BJ (cell line): ENCODE measurements at places on chromosomes 2 and 18.

- no peak for DNase-seq
Measured at GRCh38 chr2:204860274-204860673, 315.0 kb downstream of the PARD3B start.

- DNase-seq, result no peak
Measured at GRCh38 chr2:161223139-161223732, 63.0 kb downstream of the TANK start.

DNA sequence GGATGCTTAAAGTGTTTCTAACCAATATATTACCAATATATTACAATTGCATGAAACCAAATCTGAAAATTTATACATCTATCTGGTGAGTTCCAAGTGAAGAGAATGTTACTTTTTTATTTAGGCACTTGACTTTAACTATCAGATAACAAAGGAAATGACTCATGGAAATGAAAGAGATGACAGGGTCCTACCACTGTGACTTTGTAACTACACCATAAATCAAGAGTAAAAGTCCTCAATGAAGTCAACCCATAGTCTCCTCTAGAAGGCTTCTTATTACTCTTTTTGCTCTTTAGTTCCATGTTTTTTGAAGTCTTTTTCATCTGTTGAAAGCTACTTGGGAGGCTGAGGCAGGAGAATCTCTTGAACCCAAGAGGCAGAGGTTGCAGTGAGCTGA is 545.0 kb upstream of the PIK3C3 start:
- DNase-seq, result no peak

DNA sequence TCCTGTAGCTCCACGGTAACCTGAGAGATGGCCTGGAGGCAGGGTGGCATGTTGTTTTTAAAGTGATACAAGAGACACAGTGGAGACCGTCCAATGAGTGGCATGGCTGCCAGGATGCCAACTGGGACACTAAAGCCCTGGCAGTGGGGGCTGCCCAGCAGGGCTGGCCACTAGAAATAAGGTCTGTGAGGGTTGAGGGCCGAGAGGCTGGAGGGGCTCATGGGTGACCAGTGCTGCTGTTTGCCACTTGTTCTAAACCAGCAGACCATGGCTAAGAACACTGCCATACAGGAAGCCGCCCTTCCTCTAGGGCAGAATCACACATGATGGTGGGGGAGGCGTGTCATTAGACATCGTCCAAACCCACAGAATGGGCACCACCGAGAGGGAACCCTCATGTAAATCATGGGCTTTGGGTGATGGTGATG is 71.9 kb downstream of the ALPK2 start:
- no peak for DNase-seq

DNA sequence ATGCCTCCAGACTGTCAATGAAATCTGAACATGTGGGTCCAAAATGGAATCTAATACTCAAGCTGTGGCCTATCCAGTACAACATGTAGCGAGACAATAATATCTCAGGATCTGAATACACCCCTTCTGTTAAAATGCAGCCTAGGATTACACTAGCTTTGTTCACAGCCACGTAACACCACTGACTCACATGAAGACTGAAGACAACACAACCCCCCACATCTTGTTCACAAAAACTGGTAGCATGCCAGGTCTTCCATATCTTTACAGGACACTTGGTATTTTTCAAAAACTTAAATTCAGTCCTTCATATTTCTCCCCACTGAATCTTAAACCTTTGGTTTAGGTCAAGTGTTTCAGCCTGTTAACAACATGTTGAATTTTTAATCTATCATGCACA is 84.2 kb downstream of the SLC8A1 start:
- no peak for DNase-seq

- DNase-seq, result no peak
Measured at GRCh38 chr2:182207049-182207746, 219.6 kb downstream of the PDE1A start.

DNA sequence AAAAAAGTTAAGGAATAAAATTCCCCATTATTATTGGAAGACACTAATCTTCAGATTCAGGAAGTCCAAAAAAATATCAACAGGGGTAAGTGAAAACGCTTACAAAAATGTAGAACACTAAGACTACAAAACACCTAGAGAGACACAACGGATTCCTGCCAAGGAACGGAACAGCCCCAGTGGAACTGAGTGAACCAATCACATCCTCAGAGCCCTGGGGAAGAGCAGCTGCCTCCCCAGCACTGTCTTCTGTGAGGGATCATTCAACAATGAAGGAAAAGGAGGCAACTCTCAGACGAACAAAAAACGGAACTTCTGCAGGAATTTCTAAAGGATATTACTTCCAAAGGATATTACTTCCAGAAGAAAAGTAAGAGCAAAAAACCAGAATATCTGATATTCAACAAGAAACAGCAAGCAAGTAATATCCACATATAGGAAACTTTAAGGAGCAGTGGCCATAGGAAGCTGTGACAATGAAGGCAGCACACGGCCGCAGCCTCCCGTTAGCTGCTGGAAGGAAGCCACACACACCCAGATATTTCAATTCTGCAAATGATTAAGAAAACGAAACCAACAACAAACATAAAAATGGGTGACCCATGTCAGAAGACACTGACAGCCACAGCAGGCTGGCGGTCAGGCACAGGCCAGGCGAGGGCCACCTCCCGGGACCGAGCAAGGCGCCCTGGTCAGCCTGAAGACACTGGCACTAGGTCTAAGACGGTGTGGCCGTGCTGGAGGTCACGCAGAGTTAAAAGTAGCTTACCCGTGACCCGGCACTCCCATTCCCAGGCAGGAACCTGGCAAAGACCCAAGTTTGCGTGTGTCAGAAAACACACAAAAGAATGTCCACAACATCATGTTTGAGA is 81.8 kb downstream of the HDAC4 start:
- no peak for DNase-seq

- peak; percentile 86 for DNase-seq
Measured at GRCh38 chr2:26274058-26274613, 29.4 kb downstream of the HADHB start.

DNA sequence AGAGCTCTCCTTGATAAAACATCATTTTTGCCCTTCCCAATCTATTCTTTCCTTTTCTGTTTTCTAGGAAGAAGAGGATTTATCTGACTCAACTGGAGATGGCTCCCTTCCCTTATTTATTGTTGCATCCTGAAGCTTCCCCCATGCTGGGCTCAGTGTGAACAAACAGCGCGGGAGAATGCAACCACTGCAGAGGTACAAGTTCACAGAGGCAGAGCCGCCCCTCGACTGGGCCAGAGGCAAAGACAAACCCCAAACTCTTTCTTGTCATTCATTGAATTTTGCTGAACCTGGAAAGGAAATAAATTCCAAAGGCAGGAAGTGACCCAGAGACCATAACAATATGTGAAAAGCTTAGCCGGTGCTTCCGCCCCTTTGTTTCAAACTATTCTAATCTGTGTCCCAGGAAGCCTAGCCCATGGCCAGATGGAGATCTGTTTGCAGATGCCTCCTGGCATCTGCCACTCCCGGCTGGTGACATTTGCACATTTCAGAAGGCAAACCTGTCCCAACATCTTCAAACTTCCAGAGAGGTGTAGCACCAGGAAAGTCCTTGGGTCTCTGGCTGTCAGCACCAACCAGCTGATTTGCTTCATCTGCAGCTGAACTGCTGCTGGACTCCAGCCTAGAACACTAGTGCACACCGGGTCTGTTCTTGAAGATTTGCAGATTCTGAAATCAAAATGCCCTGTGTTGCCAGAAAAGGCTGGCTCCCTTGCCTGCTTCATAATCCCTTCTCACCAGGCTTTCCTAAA is 79.4 kb upstream of the MAP4K3 start:
- no peak for DNase-seq

- DNase-seq, result no peak
Measured at GRCh38 chr2:8633186-8633734, 48.6 kb upstream of the ID2 start.

DNA sequence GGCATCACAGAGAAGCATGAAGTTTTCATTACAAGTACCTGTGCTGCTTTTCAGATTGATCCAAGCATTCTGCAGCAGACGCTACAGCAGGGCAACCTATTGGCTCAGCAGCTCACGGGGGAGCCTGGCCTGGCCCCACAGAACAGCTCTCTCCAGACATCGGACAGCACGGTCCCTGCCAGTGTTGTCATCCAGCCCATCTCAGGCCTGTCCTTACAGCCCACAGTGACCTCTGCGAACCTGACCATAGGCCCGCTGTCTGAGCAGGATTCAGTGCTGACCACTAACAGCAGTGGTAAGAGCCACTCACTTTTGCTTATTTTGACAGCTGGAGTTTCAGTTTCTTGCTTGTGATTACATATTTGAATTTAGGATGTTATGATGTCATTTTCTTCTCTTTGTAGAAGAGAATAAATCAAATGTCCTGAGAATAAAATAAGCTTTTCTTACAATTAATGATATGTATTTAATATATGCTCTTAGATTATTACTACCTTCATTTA is 104.9 kb downstream of the ZNF236 start:
- DNase-seq, result no peak

DNA sequence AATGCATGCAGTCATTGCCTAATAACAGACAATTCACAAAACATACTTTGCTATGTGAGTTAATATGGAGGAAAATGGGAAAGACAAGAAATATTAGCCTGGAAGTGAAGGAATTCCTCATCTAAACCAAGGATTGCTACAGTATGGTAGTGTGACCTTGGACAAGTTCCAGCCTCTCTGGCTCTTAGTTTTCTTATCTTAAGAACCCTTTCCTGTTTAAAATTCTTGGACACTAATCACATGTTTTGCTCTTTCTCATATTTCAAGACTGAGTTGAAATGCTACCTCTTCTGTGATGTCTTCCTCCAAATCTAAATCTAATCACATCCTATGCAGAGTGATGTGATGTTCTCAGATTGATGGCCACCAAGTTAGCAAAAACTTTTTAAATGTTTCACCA is 20.8 kb upstream of the ADAM23 start:
- no peak for DNase-seq

DNA sequence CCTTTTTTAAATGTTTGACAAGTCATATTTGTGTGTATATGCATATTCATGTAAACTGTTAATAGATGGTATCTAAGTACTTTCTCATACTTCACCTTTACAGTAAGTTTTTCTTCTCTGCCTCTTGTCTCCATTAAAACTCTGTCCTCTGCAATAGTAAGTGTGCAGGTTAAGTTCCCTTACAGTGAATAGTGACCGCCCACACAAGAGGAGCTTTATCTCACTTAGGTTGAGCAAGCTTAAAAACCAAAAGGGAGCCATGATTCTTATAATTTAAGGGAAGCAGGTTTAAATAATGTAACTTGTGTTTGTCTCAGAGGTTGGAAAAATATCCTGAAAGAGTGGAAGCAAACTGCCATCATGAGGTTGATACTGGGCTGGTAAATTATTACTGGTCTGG is 61.3 kb downstream of the MRPS9 start:
- no peak for DNase-seq

- no peak for DNase-seq
Measured at GRCh38 chr18:73975266-73975665, 172.4 kb downstream of the FBXO15 start.

GRCh38 chr2:99256677-99257076 is 1.2 kb upstream of the LYG2 start:
- no peak for DNase-seq

DNA sequence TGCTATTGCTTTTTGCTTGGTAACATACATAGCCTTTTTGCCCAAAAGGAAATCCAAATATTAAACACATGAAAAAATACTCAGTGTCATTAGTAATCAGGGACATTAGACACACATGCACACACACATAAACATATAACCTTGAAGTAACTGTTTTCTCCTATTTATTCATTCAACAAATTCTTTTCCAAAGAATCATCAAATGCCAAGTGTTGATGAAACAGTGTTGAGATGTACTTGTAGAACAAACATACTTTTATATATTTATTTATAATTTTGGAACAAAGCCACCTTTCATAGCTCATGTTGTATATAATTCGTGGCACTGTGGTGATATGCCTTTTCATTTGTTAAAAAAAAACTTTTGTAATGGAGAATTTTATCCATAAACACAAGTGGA is 81.0 kb downstream of the APLF start:
- DNase-seq, result no peak

DNA sequence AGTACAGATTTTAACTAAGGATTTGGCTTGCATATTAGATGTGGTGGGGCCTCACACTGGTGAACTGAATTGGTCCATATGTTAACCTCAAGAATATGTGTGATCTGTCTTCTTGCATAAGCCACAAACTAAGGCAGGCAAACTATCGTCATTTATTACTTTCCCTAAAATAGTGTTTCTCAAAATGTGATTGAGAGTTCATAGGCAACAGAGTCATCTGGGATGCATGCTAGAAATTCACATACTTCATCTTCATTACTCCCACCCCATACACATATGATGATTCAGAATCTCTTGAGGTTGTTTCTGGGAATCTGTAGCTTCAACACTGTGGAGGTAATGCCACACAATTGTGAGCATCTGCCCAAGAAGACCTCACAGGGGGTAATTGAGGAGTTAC is 822.8 kb upstream of the CDH2 start:
- DNase-seq, result peak; percentile 5

DNA sequence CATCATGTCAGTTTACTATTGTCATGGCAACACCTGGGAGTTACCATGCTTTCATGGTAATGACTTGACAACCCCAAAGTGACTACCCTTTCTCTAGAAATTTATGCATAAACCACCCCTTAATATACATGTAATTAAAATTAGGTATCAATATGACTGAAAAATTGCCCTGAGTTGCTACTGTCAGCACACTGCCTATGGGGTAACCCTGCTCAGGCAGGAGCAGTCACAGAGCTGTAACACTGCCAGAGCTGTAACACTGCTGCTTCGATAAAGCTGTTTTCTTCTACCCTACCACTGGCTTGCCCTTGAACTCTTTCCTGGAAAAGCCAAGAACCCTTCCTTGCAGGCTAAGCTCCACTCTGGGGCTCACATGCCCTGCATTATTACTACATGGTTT is 95.5 kb upstream of the SYT4 start:
- no peak for DNase-seq

DNA sequence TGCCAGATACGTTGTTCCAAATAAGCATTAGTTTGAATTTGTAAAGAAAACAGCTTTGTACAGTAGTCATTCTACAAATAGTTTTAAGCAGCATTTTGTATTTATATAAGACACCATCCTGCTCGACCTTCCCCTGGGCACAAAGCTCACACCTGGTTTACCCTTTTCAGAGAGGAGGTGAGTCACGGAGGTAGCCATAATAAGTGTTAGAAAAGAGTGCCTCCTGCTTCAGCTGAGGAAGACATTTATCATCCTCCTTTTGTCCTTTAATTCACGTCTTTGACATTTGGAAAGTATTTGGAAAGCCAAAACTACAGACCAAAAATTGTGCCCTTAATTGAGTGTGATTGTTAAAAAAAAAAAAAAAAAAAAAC is 6.8 kb downstream of the RAB12 start:
- DNase-seq, result no peak

GRCh38 chr2:54716375-54716774 is 7.1 kb upstream of the EML6 start:
- DNase-seq, result no peak

DNA sequence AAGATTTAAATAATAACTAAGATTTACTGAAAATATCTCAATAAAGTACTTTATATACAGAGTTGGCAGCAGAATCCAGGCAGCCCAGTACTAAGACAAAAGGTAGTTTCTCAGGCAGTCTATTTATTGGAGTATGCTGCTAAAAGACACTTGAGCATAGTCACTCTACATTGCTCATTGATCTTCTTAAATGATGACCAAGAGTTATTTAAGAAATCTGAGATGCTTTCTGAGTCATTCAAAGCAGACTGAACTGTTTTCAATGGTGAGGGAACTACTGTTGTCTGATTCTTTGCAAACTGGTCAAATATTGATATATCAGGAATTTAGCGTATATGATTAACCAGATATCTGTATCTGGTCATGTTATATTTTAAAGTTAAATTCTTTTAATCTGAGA is 133.6 kb downstream of the PHLPP1 start:
- no peak for DNase-seq
